ENCODE measurements at places on chromosomes 6 and 20. TPM values are rescaled to one million over a fixed set of nuclear protein-coding genes. Genes with fewer than 3 reads are reported as not detected.

- no peak for DNase-seq
Observed at GRCh38 chr6:15793288-15793687, 130.5 kb upstream of the DTNBP1 start.

DNA sequence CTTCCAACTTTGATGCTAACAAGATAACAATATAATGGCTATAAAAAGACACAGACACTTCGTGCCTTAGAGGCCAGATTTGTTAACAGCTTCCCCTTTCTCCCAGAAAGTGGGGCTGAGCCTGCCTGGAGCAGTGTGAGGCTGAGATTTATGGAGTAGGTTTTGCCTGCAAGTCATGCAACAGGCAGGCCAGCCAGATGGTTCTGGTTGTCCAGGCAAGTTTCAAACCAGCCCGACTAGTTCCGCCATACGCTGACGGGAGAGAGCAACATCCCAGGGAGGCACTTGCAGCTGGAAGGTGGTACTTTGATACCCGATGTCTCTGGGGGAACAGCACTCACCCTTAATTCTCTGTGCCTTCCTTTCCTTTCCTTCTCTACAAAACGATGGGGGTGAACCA lies 81.3 kb upstream of the NAA20 start:
- DNase-seq = no peak

GRCh38 chr6:26327450-26328264 lies 37.3 kb upstream of the BTN3A2 start:
- peak; percentile 87 for DNase-seq

DNA sequence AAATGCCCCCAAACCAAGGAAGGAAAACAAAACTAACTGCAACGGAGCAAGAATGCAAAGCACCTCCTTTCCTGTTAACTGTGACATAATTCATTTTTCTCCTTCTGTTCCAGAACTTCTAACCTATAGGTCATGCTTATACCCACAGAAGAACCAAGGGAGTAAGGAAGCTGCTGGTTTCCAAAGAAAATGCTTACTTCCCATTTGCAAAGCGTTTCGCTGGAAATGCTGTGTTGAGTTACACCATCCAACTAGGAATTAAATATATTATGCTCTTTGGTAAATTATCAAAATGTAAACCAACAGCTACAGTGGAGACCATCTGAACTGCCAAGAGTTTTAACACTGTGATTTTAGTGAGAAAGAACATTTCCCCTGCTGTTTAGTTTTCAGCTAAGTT lies 42.9 kb downstream of the ATXN1 start:
- DNase-seq = no peak

SLC22A16 gene
- not detected for total RNA-seq
